ENCODE measurements at places on chromosomes 4 and X. TPM values are rescaled to one million over a fixed set of nuclear protein-coding genes. Genes with fewer than 3 reads are reported as not detected.

DNA sequence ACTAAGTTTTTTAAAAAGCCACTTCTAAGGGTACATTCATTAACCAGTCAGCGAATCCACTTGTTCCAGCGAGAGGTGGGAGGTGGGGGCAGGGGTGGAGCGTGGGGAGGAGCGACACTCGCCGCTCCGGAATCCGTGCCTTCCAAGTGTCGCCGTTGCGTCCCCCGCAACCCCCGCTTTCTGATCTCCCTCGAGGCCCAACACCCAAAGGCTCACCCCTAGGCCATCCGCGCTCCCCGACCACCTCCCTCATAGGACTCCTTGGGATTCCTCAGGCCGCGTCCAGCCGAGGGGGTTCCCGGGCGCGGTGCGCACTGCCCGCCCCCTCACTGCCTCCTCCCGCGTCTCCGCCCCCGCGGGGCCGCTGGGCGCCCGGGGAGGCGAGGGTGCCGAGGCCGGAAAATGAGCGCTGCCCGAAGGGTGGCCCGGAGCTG lies 108.1 kb upstream of the STOX2 start:
- no peak for DNase-seq

GRCh38 chrX:87299563-87300160 lies 217.9 kb upstream of the KLHL4 start:
- no peak for DNase-seq

DNA sequence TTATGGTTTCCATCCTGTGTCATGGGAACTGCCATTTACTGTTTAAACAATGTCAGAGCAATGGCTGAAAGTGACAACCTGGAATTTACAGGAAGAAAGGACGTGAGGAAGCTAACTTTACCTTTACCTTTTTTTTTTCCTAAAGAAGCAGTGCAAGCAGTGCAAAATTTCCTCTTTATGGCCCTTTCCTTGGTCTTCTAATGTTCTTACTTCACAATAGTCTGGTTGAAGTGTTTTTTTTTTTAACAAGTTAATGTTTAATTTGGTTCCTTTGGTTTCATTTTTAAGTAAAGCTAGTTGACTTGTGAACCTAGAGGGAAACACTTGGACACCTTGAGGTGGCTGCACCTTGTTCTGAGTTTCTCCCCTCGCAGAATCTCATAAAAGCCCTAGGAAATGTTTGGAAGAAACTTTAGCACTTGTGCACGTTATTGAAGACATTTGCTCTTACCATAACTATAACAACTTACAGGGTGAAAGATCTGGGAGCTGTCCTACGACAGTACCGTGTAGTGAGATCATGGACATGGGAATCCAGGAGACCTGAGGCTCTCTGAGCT lies 1.8 kb downstream of the SGMS2 start:
- DNase-seq, result no peak

DNA sequence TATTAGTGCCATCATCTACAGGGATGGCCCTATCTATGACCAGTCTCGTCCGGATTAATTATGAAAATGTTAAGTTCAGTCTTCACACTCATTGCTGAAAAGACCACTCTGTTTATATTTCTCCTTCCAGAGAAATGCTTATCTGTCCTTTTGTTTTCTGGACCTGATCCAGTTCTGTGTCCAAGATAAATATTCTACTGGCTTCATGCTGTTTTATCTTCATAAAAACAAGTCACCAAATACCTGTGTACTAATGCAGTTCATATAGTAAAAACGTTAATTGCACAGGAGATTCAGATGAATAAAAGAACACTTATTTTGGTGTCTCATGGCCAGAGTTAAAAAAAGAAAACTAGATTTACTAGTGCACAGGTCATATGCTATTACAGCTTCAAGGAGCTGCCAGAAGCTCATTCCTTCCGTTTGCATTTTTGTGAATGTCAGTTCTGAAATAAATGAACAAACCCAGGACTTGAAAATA lies 17.3 kb downstream of the FNIP2 start:
- no peak for DNase-seq

TMEM164 gene
- 38.0 TPM for polyA plus RNA-seq

DNA sequence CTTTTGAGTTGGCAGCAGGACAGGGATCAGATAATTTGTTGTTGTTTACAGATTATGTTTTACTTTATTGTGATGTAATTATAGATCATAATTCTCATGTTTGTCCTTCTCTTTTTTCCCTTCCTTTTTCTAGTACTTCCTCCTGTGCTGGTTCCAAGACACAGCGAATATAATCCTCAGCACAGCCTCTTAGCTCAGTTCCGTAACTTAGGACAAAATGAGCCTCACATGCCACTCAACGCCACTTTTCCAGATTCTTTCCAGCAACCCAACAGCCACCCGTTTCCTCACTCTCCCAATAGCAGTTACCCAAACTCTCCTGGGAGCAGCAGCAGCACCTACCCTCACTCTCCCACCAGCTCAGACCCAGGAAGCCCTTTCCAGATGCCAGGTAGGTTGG lies 58.0 kb downstream of the SMAD1 start:
- no peak for DNase-seq

GRCh38 chr4:14178421-14178820 lies 550.9 kb upstream of the BOD1L1 start:
- DNase-seq, result no peak

EFHC2 gene
- 10.1 TPM for polyA plus RNA-seq

PNMA5 gene
- not detected for polyA plus RNA-seq

DNA sequence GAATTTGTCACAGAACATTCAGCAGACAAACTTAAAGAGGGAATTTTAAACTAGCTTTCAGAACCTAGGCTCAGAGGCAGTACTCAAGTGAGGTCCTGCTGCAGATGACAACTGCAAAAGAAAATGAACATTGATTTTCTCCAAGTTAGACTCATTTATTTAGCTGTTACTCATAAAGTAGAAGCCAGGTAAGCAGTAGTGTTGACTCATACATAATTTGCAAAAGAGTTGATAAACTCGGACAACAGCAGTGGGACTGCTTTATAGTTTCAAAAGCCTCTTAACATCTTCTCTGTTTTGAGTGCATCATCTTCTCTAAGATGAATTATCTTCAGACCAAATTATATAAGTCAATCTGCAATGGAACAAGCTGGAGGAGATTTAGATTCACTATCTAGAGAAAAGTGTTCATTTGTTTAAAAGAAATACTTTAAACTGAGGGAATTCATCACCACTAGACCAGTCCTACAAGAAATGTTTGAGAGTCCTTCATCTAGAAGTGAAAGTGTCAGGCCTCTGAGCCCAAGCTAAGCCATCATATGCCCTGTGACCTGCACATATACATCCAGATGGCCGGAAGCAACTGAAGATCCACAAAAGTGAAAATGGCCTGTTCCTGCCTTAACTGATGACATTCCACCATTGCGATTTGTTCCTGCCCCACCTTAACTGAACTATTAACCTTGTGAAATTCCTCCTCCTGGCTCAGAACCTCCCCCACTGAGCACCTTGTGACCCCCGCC lies 49.5 kb downstream of the COQ2 start:
- no peak for DNase-seq
